ENCODE measurements at places on chromosomes 7 and 10.

- no peak for DNase-seq
Measured at GRCh38 chr10:44325596-44326307, 59.1 kb downstream of the CXCL12 start.

- DNase-seq: no peak
Measured at GRCh38 chr10:121053151-121053550, 202.0 kb downstream of the WDR11 start.

DNA sequence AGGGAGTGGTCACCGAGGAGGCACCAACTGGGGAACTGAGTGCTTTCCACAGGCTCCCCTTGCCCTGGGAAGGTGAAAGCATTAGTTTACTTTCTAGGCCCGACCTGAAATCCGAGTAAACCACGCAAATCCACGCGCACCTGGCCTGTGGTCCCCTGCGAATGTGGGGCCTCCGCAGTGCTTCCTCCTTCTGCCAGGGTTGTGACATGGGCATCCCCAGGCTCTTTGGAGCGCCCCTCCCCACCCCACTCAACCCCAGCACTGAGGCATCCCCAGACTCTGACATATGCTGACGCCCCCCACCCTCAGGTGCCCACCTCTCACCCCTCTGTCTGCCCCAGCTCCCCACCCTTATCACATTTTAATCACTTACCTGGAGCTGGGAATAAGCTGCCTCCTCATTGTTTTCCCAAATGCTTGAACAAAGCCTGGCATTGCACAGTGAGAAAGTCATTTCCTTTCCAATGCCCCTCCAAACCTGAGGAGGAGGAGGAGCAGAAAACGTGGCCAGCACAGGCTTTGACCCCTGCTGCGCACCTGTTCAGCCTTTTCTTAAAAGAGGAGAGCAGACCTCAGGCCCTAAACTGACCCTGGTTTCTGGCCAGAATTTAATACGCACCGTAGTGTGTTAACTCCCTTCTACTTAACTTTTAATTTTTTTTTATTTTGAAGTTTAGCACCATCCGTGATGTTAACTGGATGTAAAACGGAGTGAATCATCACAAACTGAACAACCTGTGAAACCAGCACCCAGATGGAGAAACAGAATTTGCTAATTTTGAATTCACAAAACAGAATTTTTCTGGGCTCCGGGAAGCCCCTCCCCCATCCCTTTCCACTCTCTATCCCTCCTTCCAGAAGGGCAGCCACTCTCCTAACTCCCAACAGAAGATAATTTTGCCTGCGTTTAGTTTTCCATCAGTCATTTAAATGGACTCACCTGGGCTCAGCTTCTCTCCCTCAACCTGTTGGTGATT is 129.4 kb downstream of the WDR11 start:
- no peak for DNase-seq

GRCh38 chr10:127319691-127320090 is 123.3 kb upstream of the INSYN2A start:
- no peak for DNase-seq

DNA sequence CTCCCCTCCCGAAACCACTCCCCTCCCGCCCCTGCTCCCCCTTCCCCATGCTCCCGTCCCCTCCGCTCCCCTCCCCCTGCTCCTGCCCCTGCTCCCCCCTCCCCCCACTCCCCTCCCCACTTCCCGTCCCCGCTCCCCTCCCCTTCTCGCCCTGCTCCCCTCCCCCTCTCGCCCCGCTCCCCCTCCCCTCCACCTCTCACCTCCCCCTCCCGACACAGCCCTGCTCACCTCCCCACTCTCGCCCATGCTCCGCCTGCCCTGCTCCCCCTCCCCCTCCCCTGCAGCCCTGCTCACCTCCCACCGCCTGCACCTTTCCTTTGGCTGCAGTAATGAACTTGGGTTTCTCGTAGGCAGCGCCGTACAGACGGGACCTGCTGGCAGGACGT is 49.9 kb upstream of the NKX6-2 start:
- no peak for DNase-seq
